Nephron progenitor cell (in vitro differentiated cells): ENCODE measurements at places on chromosomes 1 and 21.
A peak's percentile ranks its signal among the peaks of the same experiment; 100 is the strongest.

GRCh38 chr1:61708953-61709907 is 15.7 kb downstream of the TM2D1 start:
- DNase-seq, result no peak

GRCh38 chr1:27275696-27276095 is 41.3 kb downstream of the WDTC1 start:
- DNase-seq, result no peak

- DNase-seq, result no peak
Measured at GRCh38 chr1:235266325-235266724, 61.7 kb downstream of the ARID4B start.

DNA sequence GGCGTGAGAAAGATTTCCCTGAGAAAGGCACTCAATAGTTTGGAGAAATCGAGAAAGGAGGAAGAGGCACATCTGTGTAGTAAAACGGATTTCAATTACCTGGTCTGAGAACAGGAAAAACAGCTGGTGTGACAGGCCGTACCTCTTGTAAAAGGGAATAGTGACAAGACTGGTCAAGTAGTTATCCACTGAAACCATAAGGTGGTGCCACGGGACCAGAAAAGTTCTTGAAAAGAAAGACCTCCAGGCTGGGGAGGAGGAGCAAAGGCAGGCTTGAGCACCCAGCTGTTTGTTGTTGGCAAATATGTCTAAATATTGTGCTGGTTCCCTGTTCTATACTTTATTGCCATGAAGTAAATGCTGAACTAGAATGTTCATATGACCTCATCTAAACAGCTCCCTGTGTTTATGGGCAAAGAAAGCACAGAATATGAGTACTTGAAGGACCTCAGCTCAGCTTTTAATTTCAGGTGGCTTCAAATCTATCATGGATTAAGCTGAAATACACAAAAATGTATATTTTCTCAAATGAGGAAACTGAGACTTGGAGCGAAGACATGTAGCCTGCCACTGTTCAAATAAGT is 4.0 kb downstream of the HAO2 start:
- peak; percentile 25 for DNase-seq
